Stimulated activated CD4-positive, alpha-beta T cell treated with anti-CD3 and anti-CD28 coated beads, Interleukin-4, amount 100 ng/mL, for 4 hours (primary cell): ENCODE measurements at places on chromosomes 16 and 17.

DNA sequence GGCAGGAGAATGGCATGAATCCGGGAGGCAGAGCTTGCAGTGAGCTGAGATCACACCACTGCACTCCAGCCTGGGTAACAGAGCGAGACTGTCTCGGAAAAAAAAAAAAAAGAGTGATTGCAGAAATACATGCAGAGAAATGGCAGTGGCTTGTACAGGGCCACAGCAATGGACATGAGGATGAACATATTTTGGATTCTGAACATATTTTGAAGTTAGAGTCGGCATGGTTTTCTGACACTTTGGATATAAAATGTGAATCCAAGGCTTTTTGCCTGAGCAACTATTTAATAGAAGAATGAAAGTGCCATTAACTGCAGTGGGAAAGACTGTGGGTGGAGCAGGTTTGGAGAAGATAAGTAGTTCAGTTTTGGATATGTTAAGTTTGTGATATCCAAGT lies 35.8 kb downstream of the CPD start:
- no peak for DNase-seq

DNA sequence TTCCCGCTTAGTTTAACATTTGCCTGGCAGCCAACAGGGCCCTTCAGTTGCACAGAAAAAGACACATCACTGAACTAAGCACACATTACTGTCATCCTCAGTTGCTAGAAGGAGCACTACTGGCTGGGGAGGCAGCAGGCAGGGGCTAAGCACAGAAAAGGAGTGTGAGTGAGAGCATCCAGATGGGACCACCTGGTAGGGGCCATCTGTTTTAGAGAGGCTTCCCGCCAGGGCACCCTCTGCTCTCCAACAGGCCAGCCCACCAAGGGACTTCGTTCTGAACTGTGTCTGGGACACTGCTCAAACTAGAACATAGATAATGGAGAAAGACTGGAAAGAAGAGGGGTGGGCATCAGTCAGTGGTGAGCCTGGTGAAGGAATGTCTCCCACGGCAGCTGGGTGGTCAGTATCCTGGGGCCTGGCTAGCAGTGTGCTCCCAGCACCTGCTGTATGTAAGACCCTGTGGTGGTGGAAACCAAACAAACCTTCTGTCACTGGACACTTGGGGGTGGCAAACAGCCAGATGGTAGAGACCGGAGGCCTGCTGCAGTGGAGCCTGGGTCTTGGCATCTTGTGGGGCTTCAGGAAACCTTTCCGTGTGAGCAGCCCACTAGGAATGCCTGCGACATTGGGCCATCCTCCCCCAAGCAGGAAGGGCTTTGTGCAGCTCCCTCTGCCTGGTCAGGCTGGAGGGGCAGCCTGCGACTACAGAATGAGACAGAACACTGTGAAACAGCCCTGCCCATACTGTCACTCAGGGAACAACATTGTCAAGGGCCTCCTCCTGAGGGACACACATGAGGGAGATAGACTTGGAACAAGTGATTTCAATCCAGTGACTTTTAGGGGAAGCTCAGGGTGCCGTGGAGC lies 12.8 kb upstream of the RANGRF start:
- DNase-seq, result no peak

- DNase-seq, result no peak
Observed at GRCh38 chr16:56634715-56635440, 2.4 kb downstream of the MT1M start.

GRCh38 chr17:8189041-8189710 lies 804 bp downstream of the BORCS6 start:
- peak; percentile 7 for DNase-seq

DNA sequence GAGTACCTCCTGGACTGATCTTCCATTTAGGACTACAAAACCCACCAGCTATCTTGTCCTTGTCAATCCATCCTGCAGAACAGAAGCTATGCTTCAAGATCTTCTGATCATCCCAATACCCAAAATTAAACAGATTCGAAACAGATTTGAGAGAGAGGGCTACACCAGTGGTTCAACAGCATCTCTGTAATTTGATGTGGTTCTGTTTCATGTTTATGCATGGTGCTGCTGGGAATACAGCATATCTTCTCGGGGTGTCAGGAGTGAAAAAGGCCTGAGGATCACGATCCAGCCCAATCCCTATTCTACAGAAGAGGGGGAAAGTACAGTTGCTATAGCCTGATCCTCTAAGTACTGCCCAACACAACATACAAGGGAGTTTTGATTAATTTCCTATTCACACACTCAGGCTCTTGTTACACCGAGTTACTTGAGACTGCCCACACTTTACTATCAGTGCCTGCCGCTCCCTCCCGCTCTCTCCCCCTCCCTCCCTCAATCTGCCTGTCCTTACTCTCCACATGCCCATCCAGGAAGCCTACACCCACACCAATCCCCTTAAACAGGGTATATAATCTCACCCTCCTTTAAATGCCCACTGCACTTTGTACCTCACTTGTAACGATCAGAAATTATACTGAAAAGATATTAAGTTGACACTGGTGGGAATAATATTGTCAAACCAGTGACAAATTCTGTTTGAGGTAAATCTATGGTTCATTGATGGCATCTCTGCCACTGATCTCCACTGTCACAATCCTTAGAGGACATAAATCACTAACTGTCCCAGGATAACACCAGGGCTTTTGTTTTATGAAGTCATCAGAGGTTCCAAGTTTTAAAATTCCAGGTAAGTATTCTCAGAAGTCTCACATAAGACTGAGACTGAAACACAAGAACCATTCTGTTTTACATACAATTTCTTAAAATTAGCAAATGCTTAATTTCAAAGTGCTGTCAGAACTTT lies 89.3 kb upstream of the PLEKHM1 start:
- DNase-seq, result no peak

DNA sequence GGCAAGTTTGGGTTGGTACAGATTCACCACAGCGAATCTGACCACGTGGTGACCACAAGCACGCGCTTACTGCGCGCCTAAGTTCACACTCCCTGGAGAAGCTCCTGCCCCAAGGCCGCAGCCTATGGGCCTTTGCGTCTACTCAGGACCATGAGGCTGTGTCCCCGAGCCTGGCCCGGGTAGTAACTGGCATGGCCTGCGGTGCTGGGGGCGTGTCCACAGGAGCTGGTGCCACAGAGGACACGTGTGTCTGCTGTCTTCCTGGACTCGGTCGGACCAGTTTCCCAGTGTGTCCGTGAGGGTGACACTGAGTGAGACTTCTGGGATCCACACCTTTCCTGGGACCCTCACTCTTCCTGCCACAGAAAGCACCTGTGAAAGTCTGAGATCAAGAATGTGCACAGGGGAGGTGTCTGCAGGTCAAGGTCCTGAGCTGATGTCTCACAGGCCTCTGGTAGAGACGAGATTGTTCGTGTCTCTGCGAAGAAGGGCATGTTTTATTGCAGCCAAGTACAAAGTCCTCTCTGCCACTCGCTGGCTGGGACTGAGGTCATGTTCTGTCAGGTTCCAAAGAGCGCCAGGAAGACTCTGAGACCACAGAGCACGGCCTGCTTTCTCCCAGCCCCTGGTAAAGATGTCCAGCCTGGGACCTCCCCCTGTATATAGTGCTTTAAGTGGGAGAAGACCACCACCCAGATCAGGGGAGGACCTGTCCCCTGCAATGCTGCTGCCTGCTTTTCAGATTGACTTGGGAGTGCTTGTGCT lies 25.2 kb upstream of the CAPN15 start:
- no peak for DNase-seq

DNA sequence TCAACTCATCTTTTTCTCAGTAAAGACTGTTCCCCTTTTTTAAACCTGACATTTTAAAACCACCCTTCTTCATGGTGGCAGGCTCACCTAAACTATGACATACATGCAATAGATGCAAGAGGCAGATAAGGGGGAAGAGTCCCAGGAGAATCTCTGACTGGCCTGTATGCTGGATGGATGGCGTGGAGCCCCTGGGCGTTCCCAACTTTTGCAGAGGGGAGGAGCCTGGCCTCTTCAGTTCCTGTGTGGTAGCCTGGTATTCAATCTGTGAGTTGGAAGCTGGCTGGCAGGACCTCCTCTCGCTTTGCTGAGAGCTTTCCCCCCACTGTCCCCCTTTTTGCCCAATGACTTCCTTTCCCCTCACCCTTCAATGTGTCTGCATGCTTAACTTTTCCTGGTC lies 217.6 kb upstream of the CA10 start:
- no peak for DNase-seq

- peak; percentile 21 for DNase-seq
Observed at GRCh38 chr17:80804466-80804865, 187.2 kb upstream of the CHMP6 start.

DNA sequence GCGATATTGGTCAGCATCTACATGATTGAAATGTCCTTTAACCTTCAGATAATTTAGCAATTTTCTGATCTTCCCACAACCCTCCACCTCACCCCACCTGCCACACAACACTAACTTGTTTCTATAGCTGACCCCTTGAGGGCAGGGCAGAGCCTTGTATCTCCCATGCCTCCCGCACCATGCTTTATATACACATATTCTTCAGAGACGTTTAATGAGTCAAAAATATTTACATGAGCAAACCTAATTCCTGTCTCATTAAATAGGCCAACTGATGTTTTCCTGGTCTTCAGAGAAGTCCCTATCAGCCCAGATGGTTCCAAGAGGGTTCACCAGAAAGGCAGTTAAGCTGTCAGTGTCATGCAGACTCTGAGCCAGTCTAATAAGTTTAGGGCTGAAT lies 6.6 kb upstream of the DHRS7C start:
- no peak for DNase-seq

- DNase-seq, result no peak
Observed at GRCh38 chr17:65523411-65523810, 38.0 kb downstream of the AXIN2 start.

GRCh38 chr16:86205521-86206245 lies 304.6 kb upstream of the FOXF1 start:
- no peak for DNase-seq

DNA sequence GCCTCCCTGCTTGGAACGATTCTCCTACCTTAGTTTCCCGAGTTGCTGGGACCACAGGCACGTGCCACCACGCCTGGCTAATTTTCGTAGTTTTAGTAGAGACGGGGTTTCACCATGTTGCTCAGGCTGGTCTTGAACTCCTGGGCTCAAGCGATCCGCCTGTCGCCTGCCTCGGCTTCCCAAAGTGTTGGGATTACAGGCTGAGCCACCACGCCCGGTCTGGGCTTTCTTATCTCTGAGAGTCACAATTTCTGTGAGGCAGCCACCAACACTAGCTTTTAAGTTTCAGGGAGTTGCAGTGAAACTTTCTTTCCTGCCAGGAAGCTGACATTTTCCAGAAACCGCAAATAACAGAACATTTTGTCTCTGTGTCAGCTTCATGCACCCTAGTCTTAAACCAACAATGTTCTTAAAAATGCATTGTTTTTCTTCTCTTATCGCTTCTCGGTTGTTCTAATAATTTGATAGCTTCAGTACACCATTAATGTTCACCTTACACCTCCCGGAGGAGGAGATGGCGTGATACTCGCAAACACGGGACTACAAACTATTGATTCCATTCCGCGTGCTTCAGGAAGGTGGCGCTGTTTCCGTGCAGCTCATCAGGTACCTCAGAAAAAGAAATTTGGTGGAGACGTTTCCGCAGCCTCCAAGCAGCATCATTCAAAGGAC lies 7.4 kb upstream of the DHRS7B start:
- peak; percentile 56 for DNase-seq

- DNase-seq, result peak; percentile 6
Observed at GRCh38 chr16:16992975-16993765, 477.6 kb downstream of the XYLT1 start.

DNA sequence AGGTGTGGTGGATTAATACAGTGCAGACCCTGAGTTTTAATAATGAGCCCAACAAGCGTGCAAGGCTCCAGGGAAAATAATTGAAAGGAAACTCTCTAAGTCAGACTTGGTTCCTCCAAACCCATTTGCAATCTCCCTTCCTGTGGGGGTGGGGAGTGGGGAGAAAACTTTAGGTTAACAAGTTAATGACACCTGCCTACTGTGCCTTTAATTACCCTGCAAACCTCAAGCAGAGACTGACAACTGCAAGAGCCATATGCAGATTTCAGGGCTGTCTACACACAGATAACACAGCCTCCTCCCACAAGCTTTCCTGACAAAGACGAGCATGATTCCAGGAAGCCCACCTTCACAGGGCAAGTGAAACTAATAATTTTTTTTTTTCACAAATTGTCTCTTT lies 359.3 kb downstream of the HS3ST4 start:
- DNase-seq, result no peak

DNA sequence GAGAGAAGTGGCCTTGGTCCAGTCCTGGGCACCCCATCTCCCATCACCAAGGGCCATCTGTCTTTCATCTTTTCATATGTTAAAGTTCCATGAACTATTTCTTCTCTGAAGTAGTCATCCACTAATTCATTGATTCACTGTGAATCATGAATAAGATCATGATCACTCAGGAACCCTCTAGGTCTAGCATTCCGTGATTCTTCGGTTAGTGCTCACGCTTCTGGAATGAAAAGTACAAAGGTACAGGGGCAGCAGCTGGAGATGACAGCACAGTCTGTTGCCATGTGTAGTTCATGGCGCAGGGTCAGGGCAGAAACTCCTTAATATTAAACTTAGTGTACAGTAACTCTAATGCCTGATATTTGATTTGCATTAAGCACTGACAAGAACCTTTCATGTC lies 127.1 kb downstream of the CDH13 start:
- no peak for DNase-seq

DNA sequence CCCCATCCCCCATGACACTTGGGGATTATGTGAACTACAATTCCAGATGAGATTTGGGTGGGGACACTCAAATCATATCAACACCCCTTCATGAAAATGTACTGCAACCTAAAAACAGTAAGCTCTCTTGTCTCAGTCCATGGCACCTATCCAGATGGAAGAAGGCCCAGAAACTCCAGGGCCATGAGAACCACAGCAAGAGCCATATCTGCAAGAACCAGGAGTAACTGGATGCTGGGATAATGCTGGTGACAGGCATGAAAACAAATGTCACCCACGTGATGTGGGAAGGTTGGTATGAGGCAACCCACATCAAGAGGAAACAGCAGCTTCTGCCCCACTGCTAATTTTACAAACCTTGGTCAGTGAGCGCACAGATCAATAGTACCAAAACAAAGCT lies 400.1 kb upstream of the ERCC4 start:
- DNase-seq, result no peak

DNA sequence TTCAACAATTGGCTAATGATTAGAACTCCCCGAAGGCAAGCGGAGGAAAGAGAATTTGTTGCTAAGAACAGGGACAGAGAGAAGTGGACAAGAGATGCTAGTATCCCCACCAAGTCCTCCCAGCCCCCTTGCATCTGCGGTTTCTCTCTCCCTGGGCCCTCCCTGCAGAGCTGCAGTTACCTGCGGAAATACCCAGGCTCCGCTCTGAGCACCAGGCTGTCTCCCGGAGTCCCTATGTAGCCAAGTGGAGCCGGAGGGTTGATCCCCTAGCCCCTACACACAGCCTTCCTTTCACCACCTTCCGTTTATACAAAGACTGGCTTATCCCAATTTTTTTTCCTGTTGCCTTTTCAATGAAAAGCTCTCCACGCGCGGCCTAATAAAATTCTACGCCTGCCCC lies 834.4 kb downstream of the KCNJ2 start:
- no peak for DNase-seq
